Astrocyte (in vitro differentiated cells and primary cell): ENCODE measurements at places on chromosomes 7 and 10.

- DNase-seq, result no peak
Measured at GRCh38 chr10:125370578-125370977, 210.2 kb upstream of the CTBP2 start.

DNA sequence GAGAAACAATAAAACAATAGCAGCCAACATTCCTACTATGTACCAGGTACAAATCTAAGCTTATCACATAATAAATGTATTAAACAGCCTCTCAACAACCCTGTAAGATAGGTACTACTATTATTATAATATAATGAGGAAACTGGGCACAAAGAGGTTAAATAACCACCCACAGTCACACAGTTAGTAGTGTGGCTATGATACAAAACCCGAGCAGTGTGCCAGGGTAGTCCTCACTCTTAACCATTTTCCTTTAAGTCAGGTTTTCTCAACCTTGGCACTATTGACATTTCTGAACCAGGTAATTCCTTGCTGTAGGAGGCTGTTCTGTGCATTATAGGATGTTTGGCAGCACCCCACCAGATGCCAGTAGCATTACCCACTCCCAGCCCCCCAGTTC lies 48.8 kb downstream of the DNAJC1 start:
- no peak for DNase-seq

DNA sequence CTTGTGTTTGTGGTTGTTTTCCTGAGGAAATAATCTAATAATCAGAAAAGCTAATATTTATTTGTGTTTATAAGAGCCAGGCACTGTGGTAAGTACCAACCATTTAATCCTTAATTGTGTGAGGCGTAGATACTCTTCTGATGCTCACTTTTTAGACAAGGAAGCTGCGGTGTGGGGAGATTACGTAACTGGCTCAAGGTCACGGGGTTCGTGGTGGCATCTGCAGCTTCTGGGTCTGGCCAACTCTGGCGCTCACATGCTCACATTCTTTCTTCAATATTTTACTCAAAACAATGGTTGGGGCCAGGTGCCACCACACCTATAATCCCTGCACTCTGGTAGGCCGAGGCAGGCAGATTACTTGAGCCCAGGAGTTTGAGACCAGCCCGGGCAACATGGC lies 77.6 kb downstream of the RALA start:
- DNase-seq, result no peak

DNA sequence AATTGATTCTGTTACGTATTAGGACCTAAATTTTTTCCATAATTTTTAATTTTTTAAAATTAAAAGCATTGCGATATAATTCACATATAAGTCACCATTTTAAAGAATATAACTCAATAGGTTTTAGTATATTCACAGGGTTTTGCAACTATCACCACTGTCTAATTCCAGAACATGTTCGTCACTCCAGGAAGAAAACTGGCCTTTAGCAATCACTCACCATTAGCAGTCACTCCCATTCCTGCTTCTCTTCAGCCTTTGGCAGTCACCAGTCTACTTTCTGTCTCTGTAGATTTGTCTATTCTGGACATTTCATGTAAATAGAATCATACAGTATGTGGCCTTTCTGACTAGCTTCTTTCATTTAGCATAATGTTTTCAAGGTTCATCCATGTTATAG lies 176.5 kb downstream of the EXOC4 start:
- DNase-seq, result no peak

- no peak for DNase-seq
Measured at GRCh38 chr10:18144928-18145327, 4.7 kb downstream of the CACNB2 start.

- DNase-seq, result peak; percentile 18
Measured at GRCh38 chr7:99642027-99642426, 25.3 kb downstream of the ZSCAN25 start.

DNA sequence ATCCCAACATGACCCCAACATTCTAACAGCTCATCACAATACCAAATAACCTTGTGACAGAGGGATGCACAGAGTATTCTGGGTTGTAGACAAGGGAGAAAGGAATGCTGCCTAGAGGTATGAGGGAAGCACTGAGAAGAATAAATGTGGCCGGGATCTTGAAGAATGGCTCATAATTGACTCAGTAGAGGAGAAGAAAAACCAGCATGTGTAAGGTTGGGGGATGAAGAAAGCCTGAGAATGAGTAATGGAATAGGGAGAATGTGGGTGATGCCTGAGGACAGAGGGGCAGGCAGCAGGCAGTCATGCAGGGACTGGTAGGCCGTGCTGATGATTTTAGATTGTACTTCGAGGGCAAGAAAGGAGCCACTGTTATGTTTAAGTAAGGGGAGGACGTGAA lies 75.4 kb upstream of the ELMO1 start:
- DNase-seq, result no peak

GRCh38 chr7:126361183-126361582 lies 891.6 kb downstream of the GRM8 start:
- DNase-seq, result no peak

GRCh38 chr10:85168243-85168642 lies 839.9 kb downstream of the CCSER2 start:
- DNase-seq, result no peak

DNA sequence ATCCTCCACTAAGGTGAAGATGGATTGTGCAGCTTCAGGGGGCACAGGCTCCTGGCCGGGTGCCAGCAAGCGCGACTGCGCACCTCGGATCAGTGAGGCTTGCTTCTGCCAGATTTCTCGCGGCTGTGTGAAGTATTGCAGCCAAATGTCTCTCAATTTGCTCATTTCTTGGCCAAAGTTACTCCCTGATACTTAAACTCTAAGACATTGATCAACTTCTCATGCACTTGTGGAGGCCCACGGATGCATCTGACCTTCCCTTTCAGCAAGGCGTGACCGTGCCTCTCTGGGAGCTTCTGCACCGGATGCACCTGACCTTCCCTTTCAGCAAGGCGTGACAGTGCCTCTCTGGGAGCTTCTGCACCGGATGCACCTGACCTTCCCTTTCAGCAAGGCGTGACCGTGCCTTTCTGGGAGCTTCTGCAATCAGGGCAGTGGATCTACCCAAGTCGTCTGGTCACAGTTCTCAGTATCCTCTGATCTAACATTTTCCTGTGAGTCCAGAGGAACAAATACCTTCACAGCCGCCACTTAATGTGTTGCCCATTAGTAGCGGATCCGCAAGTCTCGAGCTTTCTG lies 248.3 kb downstream of the ADARB2 start:
- DNase-seq, result no peak

DNA sequence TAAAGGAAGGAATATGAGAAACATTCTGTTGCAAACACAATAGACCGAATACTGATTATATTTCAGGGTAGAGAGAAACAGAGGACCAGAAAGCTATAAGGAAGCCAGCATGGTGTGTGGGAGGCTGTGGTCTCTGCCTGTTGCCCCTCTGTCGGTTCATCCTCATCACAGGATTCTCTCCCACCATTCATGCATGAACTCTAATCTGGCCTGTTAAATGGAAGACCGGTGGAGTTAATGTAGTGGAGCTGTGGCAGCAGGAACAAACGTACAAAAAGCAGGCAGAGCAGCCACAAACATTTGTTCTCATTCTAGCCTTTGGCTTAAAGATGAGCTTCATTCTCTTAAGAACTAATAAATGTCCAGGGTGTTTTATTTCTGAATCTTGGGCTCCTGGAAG lies 902.4 kb downstream of the LRMDA start:
- DNase-seq, result no peak
